ENCODE measurements at places on chromosomes 4 and X. TPM values are rescaled to one million over a fixed set of nuclear protein-coding genes. Genes with fewer than 3 reads are reported as not detected.

DNA sequence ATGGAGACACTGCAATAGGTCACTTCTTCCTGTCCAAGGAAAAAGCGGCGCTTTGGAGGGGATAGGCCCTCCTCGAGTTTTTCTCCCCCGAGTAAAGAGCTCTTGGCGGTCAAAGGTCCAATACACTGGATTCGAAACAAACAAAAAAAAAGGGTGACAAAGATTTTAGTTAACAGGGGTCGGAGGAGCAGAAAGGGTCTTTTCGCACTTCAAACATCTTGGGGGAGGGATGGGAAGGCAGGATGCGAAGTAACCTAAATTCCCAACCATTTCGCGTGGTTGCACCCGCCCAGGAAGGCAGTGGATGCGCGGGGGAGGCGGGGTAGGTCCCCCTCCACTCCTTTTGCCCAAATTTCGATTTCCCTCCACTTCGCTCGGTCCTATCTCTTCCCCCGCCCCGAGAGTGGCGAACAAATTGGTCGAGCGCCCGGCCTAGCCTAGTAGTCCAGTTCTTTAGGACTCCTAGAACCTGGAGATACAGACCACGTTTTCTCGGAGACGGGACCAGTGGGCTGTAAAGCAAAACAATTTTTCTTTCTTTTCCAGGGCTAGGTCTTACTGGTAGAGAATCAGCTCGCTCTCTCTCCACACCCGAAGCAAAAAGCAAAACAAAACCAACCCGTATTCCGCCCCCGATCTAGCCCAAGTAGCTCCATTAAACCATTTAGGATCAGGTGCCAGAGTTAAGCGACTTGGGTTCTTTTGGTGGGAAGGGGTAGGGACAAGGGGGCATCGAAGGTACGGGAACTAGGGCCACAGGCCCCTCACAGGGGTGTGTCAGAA, 2.0 kb upstream of the STAG2 start:
- peaks cover 2% of the 10 kb centered on the region for H3K4me1 ChIP-seq
- peak; percentile 5 for DNase-seq
- no peaks in the 10 kb centered on the region for H3K27me3 ChIP-seq

- no peak overlapping the region for H3K27ac ChIP-seq
- no peaks in the 10 kb centered on the region for H3K27me3 ChIP-seq
- H3K36me3 ChIP-seq: no peaks in the 10 kb centered on the region
- no peak overlapping the region for H3K4me3 ChIP-seq
- no peaks in the 10 kb centered on the region for H3K4me1 ChIP-seq
- DNase-seq: no peak
These were observed 519.5 kb downstream of the FGF13 start for GRCh38 chrX:138191998-138192397.

The GPR34 gene
- polyA plus RNA-seq: 3.1 TPM

DNA sequence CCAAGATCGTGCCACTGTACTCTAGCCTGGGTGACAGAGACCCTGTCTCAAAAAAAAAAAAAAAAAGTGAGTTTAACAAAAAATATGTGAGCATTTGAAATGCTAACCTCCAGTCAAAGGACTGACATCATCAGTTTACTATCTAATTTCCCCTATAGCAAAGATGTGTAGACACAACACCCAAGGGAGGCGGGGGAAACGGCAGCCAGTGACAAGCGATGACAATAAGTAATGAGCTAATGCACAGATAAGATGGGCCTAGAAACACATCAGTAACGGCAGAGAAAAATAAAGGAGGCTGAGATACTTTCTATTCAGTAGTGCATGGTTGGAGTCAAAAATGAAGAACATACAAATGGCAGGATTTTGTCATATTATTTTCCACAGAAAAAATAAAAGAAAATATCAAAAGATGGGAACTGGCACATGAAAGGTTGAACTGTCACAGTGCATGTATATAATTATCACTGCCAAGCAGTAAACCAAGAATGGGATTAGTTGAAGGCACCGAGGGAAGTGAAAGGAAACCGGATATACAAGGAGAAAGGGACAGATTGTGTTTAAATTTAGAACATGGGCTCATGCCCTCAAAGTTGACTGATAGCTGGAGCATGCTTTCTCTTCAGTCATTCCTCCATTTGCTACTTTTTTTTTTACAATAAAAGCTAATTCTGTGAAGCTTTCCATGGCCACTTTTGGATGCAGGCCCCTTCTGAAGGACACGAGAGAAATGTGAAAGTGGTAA, 41.8 kb downstream of the IGFBP7 start:
- no peak for DNase-seq
- no peak overlapping the region for H3K27ac ChIP-seq
- peaks cover 13% of the 10 kb centered on the region for H3K4me1 ChIP-seq
- no peaks in the 10 kb centered on the region for H3K27me3 ChIP-seq

GRCh38 chr4:5780831-5781480, 70.0 kb downstream of the EVC start:
- no peaks in the 10 kb centered on the region for H3K4me1 ChIP-seq
- no peak for DNase-seq
- H3K27ac ChIP-seq: no peak overlapping the region
- no peaks in the 10 kb centered on the region for H3K27me3 ChIP-seq
- H3K4me3 ChIP-seq: no peak overlapping the region

DNA sequence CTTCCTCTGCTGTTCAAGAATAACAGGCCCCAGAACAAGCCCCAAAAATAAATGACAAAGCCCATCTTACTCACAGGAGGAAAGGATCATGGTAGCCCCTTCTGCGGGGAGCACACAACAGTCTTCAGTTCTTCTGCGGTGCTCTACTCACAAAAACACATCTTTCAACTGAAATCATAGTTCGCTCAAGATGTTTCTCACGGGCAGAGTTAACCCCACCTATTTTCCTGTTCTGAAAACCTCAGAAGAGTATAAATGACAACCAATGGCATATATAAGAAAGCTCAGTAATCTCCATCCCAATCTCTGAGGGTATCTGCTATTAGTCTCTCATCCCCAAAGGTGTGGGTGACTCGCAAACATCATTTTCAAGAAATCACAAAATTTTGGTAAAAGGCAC, at the start of gene TXK:
Gene TXK, minus strand, starts transcription at position 170 of the 400 bp plus-strand sequence. Its CDS starts 80 bp downstream, at position 90.
- no peak within 1 kb of the TSS for H3K4me3 ChIP-seq
- no peak for DNase-seq
- H3K4me1 ChIP-seq: no peaks in the 10 kb centered on the region
- peaks cover 64% of the 10 kb centered on the region for H3K36me3 ChIP-seq

DNA sequence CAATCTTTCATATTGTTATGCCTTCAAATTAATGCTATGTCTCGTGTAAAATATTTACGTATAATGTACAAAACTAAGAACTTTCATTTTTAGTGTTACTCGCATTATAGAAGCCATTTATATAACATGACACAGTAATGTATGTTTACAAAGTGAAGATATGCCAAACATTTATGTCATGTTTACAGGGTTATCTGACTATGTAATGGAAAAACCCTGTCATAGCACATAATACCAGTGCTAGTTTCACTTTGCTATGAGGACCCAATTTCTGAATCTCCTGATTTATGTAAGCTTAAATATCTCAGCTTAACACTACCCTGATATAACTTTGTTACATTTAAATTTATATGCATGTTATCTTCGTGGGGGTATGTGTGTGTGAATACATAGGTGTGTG, 233.1 kb downstream of the FAT4 start:
- no peak for DNase-seq
- no peaks in the 10 kb centered on the region for H3K27me3 ChIP-seq
- no peak overlapping the region for H3K27ac ChIP-seq
- H3K4me1 ChIP-seq: no peaks in the 10 kb centered on the region
- no peak overlapping the region for H3K4me3 ChIP-seq

DNA sequence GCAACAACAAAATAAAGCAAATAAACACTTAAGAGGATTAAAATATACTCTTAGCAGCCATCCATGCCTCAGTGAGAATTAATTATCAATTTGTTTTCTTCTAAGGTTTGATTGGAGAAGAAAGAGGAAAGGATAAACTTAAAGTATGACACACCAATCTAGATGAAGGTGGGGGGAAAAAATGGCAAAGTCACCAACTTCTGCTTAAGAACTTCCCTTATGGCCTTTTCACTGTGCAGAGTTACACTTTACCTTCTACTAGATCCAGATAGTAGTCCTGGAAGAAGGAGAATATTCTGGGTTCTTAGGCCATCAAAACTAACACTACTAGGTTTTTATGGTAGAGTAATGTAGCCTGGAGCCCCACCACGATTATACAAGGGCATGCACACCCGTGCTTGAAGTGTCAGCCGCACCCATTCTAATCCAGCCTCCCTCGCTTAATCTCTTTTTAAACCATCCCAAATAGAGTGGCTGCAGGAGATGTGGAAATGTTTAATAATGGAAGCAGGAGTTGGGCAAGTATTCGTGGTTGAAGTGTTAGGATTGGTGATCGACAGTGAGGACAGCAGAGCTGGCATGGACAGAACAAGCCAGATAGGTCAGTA, 14.1 kb downstream of the ENPEP start:
- DNase-seq: peak; percentile 59
- H3K4me3 ChIP-seq: no peak overlapping the region
- H3K4me1 ChIP-seq: peaks cover 19% of the 10 kb centered on the region
- no peaks in the 10 kb centered on the region for H3K36me3 ChIP-seq

The TEX11 gene
- polyA plus RNA-seq: not detected

DNA sequence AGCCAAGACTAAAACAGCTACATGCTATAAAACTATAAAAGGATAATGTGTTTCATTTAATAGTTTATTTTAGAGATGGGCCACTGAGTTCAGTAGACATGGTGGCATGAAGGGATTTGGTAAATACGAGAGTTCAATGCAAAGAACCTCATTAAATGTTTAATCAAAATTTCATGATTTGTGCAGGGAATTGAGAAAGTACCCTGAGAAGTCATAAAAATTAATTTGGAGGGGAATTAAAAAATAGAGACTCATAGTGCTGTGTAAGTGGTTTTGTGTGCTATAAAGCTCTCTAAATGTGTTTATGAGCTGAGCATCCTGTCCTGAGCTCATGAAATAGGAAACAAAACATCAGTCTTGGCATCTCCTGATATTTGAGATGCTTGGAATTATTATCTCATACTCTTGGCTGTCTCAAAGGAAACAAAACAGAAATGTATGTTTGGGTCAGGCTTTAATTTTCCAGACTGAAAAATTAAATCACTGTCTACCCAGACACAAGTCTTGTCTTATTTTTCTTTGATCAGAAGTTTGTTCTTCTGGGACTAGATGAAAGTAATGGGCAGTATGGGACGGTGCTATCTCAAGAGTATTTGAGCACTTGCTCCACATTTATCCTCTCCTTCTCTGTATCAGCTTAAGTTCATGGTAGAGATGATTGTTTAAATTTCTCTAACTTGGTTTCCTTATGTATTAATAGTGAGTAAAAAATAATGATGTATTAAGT, 38.0 kb upstream of the EMCN start:
- no peaks in the 10 kb centered on the region for H3K36me3 ChIP-seq
- no peaks in the 10 kb centered on the region for H3K27me3 ChIP-seq
- no peak overlapping the region for H3K27ac ChIP-seq
- no peaks in the 10 kb centered on the region for H3K4me1 ChIP-seq

DNA sequence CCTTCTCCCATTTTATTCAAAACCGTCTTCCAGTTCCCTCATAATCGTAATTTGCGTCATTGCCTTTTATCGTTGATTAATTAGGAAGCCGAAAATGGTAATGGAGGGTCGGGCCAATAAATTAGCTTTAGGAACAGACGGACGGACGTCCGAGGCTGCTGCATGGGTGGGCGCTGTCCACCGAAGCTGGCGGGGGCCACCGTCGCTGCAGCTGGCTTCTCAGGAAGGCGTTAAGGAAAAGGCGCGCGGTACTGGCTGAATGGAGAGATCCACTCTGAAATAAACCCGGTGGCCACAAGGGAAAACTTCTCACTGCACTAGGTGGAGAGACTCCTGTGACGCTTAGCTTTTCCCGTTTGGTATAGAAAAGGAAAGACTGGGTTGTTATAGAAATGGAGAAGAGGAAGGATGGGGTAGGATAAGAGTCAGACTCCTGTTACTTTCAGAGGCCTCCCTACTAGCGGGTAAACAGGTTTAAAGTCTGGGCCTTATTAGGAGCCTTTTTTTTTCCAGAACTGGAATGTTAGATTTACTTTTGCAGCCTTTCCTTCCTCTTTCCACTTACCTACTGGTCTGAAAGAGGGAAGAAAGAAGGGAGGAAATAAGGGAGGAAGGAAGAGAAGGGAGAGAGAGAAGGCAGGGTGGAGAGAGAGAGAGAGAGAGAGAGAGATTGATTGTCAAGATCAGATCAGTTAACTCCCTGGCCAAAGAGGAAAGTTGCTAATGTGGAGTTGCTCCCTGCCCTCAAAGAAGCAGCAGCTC, 11.3 kb upstream of the PRDM8 start:
- H3K4me3 ChIP-seq: no peak overlapping the region
- no peak for DNase-seq
- peaks cover 48% of the 10 kb centered on the region for H3K27me3 ChIP-seq

DNA sequence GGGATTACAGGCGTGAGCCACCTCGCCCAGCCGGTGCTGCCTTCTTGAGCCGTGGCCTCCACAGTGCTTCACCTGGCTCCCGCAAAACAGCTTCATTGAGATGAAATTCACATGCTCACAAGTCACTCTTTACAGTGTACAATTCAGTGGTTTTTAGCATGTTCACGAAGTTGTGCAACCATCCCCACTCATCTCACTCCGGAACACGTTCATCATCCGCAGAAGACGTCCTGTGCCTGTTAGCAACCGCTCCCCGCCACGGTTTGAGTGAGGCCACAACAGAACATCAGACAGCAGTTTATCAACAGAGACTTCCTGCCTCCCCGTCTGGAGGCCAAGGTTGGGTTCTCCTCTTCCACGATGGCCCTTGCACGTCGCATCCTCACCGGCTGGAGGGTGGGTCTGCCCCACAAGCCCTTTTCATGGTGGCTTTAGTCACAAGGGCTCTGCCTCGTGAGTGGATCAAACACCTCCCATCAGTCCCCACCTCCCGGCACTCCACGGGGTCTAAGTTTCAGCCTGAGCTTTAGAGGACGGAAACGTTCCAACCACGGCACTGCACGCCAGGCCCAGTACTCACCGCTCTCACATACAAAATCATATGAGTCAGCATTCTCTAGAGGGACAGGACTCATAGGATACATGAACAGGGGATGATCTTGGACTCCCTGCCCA, 29.6 kb upstream of the SPON2 start:
- no peaks in the 10 kb centered on the region for H3K36me3 ChIP-seq
- H3K4me3 ChIP-seq: peak overlapping the region; percentile 42
- DNase-seq: peak; percentile 86
- H3K4me1 ChIP-seq: peaks cover 28% of the 10 kb centered on the region
- H3K27me3 ChIP-seq: no peaks in the 10 kb centered on the region
- peak overlapping the region; percentile 26 for H3K27ac ChIP-seq

The FOXR2 gene
- not detected for polyA plus RNA-seq

- H3K4me1 ChIP-seq: peaks cover 4% of the 10 kb centered on the region
- no peak overlapping the region for H3K4me3 ChIP-seq
- DNase-seq: no peak
- H3K27me3 ChIP-seq: no peaks in the 10 kb centered on the region
- H3K27ac ChIP-seq: no peak overlapping the region
- H3K36me3 ChIP-seq: peaks cover 20% of the 10 kb centered on the region
These were observed 4.2 kb upstream of the CCNA2 start for GRCh38 chr4:121827853-121828252.

DNA sequence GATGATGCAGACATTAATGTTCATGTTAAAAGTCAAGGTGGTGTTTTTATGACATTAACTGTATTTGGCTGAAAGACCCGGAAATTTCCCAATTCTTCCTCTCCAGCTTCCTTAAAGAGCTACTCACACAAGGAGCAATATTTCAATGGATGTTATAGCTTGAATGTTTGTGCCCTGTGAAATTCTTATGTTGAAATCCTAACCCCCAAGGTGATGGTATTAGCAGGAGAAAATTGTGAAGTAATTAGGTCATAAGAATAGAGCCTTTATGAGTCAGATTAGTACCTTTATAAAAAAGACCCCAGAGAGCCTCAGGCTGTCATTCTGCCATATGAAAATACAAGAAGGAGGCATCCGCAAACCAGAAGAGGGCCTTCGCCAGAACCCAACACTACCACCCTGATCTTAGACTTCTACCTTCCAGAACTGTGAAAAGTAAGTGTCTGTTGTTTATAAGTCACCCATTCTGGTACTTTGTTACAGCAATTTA, 3.6 kb downstream of the TLR1 start:
- no peaks in the 10 kb centered on the region for H3K27me3 ChIP-seq
- H3K4me3 ChIP-seq: peak overlapping the region; percentile 18
- H3K27ac ChIP-seq: peak overlapping the region; percentile 68
- peaks cover 73% of the 10 kb centered on the region for H3K36me3 ChIP-seq
- peak; percentile 67 for DNase-seq

Data from CD14-positive monocyte (primary cell).